ENCODE measurements at places on chromosomes 16 and 17.
A peak's percentile ranks its signal among the peaks of the same experiment; 100 is the strongest.

GRCh38 chr17:68697850-68698361 is 96.7 kb upstream of the FAM20A start:
- no peak for DNase-seq

DNA sequence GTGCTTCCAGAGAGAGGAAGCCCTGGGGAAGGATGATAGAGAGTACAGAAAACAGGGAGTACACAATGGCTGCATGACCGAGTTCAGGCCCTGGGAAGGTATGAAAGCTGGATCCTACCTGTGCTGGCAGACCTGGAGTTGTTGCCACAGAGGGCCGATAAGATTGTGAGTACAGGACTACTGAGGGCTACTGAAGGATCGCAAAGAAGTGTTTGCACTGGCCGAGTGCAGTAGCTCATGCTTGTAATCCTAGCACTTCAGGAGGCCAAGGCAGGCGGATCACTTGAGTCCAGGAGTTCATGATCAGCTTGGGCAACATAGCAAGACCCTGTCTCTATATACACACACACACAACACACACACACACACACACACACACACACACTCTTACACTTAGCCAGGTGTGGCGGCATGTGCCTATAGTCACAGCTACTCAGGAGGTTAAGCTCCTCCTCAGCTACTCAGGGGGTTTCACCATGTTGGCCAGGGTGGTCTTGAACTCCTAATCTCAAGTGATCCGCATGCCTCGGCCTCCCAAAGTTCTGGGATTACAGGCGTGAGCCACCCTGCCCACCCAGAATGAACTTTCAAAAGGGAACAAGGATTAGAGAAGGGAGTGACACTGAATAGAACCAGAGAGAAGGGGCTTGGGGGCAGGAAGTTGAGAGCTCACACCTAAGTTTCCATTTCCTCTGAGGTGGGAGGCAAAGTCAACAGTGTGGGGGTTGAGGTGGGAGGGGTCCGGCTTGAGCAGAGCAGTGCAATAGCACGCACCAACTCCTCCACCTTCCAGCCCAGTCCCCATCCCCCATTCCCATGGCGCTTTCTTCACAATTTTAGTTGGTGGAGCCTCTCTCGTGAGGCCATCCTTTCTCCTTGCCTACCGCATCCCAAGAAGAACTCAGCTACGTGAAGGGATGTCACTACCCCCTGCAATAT is 7.5 kb downstream of the SCIMP start:
- peak; percentile 54 for DNase-seq

DNA sequence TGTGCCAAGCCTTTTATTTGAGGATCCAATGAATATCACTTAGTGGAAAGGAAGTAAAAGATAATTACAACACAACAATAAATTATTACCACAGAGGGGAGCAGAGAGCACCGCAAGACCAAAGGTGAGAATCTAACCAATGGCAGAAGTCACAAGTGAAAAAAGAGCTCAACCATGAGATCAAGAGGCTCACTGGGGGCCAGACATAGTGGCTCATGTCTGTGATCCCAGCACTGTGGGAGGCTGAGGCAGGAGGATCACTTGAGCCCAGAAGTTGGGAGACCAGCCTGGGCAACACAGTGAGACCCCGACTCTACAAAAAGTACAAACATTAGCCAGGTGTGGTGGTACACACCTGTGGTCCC is 17.7 kb downstream of the ANKRD11 start:
- no peak for DNase-seq

DNA sequence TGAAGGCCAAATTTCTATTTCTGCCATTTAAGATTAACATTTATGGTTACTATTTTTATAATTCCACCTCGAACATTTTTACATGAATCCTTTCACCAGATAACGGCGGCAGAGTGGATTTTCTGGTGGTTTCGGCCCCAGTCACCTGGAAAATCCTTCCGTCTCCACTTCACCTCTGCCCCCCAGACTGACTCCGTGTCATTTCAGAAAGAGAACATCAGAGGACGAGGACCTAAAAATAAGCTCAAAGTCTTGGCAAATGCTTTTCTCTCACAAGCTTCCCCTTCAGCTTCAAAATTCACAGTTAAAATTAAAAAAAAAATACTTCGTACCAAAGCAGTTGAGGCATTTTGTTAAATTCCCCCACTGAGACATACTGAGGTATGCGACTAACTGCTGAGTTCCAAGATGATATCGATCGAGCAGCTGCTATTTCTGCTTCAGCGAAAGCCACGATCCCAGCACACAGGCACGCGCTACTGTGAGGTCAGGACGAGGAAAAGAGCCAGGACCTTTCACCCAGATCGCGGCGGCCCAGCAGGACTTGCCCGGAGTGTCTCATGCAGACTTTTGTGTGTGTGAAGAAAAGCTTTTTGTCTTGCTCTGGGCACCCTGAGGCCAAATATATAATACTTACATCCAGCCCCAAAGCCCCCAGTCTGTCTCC is 36.8 kb downstream of the ASPA start:
- DNase-seq: no peak

DNA sequence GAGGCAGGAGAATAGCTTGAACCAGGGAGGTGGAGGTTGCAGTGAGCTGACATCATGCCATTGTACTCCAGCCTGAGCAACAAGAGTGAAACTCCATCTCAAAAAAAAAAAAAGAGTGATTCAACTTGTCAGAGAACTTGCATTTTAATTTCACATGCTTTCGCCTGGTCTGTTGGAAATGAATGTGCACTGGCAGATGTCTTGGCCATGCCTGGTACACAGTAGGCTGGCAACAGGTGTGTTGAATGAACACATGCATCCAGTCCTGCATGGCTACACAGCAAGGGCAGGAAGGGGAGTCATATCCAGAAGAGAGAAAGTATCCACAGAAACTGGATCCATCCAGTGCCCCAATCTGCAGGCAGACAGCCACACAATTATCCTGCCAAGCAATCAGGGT is 11.5 kb downstream of the COG4 start:
- DNase-seq: no peak

DNA sequence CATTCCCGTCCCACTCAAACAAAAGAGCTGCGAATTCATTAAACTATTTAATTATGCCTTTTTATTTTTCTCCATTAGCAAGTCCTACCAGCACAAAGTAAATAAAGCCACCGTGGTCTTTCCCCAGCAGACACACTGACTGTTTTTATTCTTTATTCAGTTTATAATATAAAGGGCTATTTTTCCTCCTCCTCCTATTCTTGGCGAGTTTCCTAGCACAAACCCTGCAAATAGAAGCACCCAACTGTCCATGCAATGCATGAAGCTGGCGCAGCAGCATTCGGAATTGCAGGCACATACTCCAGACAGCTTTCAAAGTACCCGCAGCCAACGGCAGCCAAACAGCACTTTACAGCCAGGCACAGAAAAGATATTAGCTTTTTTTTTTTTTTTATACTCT is 583.4 kb upstream of the PSMD7 start:
- DNase-seq: no peak

GRCh38 chr17:66417300-66417719 is 114.9 kb downstream of the PRKCA start:
- DNase-seq: no peak

- DNase-seq: no peak
These were observed 81.8 kb downstream of the IRX3 start for GRCh38 chr16:54204756-54205155.

- no peak for DNase-seq
These were observed 57.5 kb downstream of the DNAH2 start for GRCh38 chr17:7775051-7775450.

DNA sequence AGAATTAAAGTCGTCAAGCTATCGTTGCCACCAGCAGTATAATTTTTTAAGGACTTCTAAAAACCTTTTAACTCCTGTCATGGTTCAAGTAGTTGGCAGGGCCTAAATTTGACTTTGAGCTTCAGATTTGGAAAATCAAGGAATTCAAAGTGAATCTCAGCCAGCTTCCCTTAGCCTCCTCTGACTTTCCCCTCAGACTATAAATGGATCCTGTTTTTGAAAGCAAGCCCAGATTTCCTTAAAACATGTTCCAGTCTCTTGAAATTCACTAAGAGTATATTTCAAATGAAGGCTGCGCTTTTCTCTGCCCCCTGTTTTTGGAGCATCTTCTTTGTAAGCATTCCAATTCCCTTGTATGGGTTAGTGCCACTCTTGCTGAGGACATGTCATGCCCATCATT is 101.8 kb upstream of the CDH8 start:
- DNase-seq: no peak

DNA sequence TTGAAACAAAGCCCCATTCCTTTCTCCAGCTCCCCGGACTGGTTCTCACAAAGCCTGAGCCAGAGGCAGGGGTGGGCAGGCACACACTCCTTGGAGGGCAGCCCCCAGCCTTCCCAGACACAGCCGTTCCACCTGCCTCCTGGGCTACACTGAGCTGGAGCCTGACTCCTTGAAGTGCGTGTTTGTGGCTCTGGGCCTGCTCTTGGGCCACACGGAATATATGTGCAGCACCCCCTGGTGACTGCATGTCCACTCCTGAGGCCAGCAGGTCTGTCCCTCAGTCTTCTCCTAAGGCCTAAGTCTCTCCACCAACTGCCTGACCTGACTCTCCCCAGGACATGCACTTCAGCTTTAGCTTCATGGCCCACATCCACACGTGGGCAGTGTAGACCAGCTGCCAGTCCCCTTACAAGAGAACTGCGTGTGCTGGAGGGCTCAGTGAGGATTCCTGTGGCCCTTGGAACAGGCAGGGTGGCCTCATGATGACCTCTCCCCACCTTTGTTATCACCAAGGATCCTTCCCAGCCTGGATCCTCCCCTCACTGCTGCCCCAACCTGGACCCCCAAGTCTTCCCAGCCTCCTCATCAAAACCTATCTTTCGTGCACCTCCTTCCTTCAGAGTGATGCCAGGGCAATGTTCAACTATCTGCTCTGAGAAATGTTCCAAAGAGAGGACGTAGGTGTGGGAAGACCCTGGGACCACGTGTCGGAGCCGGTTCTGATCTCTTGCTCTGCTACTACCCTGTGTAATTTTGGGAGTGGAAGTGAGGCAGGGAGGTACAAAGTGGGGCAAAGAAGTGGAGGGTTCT is 12.4 kb upstream of the SLC6A2 start:
- no peak for DNase-seq

DNA sequence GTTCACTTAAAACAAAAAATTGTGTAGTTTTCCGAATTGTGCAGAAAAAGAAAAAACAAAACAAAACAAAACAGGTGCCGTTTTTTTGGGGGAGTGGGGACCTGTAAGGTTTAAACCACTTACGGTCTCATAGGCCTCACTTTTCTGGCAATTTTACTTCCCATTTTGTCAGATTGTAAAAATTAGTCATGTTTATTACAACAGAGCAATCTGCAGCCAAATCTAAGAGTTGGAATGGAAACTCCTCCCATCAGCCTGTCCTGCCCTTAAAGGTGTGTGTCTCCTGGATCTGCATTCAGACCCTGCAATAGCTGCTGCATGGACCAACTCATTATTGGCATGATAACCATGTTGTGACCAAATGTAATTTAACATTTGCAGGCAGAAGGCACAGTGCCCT is 8.2 kb upstream of the SALL1 start:
- no peak for DNase-seq

Measured in naive thymus-derived CD8-positive, alpha-beta T cell (primary cell).